Tongue (tissue), 3 donors: ENCODE measurements at places on chromosomes 6 and 20.

DNA sequence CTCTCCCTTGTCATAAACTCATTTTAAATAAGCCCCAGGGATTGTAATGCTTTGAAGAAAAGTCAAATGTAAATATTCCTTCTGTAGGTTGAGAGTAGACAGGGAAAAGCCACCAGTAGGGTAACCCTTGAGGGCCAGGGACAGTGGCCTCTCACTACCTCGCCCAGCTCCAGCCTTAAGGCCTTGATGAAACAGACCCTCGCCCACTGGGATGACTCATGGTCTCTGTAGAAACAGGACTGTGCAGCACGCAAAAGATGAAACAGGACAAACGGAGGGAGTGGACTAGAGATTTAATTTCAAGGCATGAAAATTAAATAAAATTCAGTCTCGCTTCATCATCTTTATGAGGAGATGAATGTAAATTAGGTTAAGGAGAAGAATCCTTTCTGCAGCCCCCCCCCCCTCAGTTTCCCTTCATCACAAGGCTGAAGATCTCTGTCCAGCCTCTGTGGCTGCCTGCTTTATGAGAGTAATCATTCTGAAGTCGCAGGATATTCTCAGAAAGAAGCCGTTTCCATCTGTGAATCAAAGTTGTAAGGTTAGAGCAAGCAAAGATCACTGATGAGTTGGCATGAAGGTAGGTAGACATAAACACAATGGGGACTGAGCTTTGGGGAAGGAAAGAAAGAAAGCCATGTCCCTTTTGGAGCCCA, 60.4 kb downstream of the TMEM200A start:
- DNase-seq = no peak

- no peak for DNase-seq
Observed at GRCh38 chr6:2988094-2988425, 11.6 kb upstream of the NQO2 start.

- DNase-seq = no peak
Observed at GRCh38 chr6:162408826-162409535, 318.6 kb downstream of the PRKN start.

DNA sequence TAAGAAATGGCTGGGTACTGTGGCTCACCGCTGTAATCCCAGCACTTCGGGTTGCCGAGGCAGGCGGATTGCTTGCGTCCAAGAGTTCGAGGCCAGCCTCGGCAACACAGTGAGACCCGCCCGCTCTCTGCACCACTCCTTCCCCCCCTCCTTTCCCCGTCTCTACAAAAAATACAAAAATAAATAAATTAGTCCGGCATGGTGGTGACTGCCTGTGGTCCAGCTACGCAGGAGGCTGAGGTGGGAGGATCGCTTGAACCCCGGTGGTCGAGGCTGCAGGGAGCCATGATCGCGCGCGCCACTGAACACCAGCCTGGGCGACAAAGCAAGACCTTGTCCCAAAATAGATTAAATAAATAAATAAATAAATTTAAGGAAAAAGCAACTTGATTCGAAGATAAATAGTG, 448 bp upstream of the RNF114 start:
- DNase-seq = no peak

DNA sequence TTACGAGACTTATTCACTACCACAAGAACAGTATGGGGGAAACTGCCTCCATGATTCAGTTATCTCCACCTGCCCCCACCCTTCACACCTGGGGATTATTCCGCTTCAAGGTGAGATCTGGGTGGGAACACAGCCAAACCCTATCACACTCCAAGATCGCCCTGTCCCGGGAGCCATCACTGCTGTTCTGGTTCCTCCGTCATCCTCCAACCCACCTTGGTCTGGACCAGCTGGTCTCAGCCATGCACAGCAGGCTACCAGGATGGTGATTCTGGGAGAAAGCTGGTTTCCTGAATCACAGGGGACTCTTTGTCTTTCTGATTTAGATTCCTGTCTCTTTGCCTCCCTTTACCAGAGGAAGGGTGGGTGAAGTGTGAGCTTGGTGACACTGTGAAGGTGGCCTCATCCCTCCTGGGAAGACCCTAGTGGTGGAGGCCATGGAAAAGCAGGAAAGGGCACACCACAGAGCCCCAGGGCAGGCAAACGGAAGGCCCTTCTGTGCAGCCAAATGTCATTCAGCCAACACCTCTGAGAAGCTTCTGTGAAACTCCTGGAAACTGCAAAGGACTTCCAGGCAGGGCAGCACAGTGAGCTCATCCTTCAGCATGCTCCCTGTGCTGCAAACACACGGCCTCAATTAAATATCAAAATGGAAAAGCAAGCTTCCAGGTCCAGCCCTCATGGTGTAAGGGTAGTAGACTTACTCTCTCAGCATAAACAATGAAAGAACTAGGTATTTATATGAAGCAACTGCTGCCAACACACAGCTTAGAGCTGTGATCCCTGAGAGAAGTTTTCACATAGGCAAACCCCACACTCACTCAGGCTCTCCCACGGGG, 169.8 kb downstream of the ANKRD60 start:
- peak; percentile 67 for DNase-seq

DNA sequence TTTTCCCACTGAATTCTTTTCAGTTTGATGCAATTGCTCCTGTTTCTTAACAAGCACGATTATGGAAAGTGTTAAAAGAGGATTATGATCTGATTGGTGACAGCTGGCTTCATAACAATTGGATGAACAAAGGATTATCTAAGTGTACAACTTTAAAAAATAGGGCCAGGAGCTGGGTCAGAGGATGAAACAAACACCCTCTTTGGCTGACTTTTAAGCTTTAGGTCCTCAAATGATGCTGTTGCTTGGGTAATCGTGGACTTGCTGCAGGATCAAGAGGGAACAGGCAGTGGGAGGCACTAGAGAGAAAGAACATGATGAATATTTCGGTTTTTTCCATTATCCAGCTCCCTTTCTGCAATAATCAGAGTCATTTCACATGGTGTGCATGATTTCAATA, 35.5 kb upstream of the TMX4 start:
- no peak for DNase-seq

DNA sequence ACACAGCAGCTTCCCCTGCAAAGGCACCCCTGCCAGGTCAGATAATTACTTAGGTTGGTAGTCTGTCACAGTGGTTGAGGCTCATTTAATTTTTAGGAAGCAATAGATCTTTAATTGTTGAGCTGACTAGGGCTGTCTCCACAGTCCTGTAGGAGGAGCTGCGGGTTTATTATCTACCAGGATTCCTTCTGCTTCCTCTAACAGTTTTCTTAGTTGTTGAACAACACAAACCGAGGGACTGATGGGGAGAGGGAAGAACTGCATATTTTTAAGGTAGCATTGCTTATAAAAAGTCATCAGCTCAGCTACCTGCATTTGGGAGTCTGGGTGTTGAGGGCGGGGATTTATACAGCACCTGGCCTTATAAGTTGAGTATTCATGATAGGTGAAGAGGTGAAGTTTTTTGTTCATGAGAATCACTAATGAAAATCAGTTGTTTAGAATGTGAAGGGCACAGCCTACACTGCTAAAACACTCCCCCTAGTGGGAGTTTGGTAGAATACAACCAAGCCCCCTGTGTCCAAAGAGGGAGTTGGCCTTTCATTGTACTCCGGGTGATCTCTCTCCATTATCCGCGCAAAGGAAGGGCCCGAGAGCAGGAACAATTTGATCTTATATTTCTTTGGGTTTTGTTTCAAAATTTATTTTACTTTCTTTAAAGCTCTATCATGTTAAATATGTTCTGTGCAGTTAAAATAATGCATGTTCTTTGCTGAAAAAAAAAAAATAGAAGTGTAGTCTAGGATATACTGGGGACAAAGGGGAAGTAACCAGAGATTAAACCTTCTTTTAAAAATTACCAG, 69.6 kb downstream of the SSR1 start:
- DNase-seq = peak; percentile 86

GRCh38 chr20:50628332-50628731, 63.0 kb downstream of the RIPOR3 start:
- DNase-seq = peak; percentile 89

DNA sequence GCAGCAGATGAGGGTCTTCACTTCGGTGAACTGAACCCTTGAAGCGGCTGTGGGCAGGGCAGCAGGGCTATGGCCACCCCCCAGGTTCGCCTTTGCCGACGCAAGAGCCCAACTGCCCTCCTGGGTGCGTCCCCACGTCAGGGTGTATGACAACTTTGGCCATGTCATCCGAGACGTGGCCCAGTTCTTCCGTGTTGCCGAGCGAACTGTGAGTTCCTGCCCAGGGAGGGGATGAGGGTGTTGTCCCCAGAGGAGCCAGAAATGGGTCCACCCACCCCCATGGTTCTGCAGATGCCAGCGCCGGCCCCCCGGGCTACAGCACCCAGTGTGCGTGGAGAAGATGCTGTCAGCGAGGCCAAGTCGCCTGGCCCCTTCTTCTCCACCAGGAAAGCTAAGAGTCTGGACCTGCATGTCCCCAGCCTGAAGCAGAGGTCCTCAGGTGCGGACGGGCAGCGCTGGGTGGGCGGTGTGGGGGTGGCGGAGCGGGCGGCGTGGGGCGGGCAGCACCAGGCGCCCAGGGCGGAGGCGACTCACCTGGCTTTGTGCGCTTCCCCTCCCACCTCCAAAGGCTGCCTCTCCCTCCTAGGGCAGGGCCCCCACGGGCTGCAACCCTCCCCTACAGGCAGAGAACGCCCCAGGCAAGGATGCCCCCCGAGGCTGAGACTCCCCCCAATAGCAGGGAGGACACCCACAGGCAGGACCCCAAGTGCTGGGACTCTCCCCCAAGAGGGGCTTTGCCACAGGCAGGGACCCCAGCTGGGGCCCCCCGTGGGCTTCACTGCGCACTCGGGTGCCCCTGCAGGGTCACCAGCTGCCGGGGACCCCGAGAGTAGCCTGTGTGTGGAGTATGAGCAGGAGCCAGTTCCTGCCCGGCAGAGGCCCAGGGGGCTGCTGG, 6.2 kb upstream of the TNFRSF6B start:
- no peak for DNase-seq

DNA sequence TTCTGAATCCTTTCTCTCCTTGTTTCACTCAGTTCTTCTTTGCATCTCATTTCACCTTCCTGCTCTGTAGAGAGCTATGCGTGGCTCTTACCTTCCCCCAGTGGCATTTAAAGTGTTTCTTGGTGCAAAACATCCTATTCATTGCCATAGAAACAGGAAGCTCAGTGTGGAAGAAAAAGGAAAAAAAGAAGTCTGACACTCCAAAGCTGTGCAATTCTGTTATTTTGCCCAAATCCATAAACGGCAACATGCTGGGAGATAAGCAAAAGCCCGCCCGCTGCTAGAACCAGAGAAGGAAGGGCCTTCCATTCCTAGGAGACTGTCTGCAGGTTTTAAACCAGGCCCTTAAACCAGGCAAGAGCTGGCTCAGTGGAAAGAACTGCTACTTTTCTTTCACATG, 247.1 kb downstream of the HIVEP2 start:
- no peak for DNase-seq

- DNase-seq = no peak
Observed at GRCh38 chr6:149492798-149493343, 8.1 kb upstream of the ZC3H12D start.

DNA sequence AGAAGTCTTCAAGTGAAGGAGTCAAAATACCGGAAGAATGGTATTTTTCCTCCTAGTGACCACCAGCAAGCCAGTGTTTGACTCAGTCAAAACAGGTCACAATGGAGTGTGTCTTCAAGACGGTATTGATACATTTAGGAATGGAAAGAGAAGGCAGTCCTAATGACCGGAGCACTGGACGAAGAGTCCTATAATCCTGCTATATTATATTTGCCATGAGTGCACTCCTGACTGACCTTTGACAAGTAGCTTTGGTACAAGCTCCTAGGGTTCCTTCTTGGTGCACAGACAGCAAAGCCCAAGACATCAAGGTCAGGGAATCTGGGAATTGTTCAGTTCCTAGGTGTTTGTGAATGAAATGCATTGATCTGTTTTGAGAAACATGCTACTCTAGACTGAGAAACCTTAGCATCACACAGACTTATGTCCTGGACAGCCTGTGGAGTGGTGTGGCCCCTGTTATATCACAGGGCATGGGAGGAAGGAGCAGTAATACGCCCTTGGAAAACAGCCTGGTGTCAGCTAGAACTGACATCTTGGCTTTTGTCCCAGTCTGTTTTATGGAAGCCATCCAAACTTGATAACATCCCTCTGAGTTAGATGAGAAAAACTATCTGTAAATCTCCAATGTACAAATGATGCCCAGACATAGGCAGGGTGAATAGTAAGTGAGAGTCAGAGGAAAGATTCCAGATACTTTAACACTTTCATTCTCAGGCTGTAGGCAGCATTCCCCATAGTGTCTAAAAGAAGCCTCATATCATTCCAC, 18.5 kb downstream of the NOX3 start:
- DNase-seq = no peak

- no peak for DNase-seq
Observed at GRCh38 chr6:146595972-146596731, 2.6 kb upstream of the ADGB start.

- DNase-seq = no peak
Observed at GRCh38 chr6:88749849-88750248, 213.6 kb downstream of the RNGTT start.

DNA sequence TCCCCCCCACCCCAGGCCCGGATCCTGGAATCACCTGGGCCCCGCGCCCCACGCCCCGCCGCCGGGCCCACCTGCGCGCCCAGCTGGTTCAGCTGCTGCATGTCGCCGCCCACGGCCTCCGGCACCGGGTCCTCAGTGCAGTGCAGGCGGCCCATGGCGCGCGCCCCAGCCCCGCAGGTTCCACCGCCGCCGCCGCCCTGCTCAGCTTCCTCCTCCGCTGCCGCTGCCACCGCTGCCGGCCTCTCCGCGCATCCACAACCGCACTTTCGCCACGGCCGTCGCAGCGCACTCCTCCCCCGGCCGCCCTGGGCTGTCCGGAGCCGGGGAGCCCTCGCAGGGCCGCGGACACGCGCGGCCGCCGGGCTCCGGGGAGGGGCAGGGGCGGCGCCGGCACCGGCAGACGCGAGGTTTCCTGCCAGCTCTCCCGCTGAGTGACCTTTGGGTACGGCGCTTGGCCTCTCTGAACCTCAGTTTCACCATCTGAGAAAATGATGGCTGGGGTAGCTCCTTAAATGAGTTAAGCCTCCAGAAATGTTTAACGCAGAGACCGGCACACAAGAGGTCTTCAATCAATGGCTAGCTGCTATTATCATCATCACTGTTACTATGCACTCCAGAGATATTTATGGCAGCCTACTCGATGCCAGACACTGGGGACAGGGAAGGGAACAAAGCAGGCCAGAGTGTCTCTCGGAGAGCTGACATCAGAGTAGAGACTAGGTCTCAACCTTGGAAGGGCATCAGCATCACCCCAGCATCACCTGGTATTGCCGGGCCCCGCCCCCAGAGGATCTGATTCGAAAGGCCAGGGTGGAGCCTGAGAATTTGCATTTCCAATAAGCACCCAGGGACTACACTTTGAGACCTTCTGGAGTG, at the start of gene COMMD7:
TSS of gene COMMD7 (minus strand) at position 231 of the 876 bp plus-strand sequence. CDS start at position 155, 76 bp downstream.
- DNase-seq = peak; percentile 70
